SW480 (cell line): ENCODE measurements at places on chromosomes 16 and 17.

- no peak for DNase-seq
Observed at GRCh38 chr16:67117716-67118115, 8.0 kb downstream of the PHAF1 start.

DNA sequence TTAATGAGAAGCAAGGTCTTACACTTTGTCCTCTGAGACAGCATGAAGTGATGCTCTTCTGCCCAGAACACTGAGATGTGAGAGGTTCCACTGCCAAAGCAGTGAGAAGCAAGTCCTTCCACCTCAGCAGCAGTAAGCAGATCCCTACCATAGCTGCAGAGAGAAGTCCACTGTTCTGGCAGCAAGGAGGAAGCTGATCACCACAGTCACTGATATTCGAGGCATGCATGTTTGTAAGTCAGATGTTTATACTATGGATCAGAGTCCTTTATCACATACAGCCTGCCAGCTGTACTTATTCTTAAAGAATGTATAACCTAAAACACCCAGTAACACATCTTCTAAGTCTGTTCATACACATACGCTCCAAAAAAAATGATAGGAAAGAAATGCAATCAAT, 18.2 kb upstream of the METTL2A start:
- no peak for DNase-seq

DNA sequence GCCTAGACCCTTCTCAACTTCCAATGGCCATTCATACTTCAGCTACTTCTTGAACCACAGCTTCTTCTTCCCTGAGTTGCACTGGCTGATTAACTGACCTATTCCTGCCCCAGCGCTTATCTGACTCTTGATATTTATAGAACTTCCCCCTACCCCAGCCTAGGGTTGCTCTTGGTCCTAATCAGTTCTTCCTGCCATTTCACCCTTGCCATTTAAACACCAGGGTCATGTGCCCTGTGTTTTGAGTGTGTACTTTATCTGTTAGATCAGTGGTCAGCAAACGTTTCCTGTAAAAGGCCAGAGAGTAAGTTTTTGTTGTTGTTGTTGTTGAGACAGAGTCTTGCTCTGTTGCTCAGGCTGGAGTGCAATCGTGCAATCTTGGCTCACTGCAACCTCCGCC, 82.4 kb upstream of the COX10 start:
- DNase-seq, result no peak

GRCh38 chr17:55254375-55254774, 10.4 kb upstream of the HLF start:
- no peak for DNase-seq

- no peak for DNase-seq
Observed at GRCh38 chr17:32763855-32764439, 113.0 kb downstream of the MYO1D start.

- DNase-seq, result no peak
Observed at GRCh38 chr17:63364944-63365343, 81.2 kb downstream of the CYB561 start.

- DNase-seq, result no peak
Observed at GRCh38 chr16:88534638-88535190, 35.5 kb upstream of the ZC3H18 start.

- no peak for DNase-seq
Observed at GRCh38 chr16:35564148-35564547, 2104.7 kb downstream of the TP53TG3F start.

DNA sequence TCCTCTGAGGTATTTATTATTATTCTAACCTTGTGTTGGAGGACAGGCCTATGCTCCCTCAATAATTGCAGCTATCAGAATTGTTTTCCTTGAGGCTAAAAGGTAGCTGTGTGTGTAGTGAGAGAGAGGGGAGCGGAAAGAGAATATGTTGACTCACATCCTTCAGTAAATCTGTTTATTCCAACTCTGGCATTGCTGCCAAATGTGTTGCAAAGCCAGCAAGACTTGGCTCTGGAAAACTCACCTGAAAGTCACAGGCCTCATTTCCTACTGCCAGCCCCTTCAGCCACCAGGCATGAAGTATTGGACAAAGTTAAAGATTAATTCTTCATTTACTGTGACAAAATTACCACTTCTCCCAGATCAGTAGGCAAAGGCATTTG, 9.6 kb downstream of the CA10 start:
- DNase-seq, result no peak
